ENCODE measurements at places on chromosomes 1 and 21.

DNA sequence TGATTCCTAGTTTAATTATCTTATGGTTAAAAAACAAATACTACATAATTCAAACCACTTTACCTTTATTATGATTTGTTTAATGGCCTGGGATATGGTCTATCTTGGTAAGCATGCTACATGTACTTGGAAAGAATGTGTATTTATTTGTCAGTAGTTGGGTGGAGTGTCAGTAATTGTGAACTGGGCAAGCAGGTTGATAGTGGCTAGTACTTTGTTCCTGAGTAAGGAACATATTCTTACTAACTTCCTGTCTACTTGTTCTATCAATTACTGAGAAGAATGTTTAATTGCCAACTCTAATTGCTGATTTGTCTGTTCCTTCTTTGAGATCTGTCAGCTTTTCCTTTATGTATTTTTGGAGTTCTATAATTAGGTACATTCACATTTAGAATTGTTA, 49.2 kb upstream of the ABCG1 start:
- no peak for DNase-seq

- no peak for DNase-seq
Measured at GRCh38 chr1:234614081-234614489, 4.1 kb upstream of the IRF2BP2 start.

GRCh38 chr21:33543505-33544129, 779 bp downstream of the SON start:
- no peak for DNase-seq

DNA sequence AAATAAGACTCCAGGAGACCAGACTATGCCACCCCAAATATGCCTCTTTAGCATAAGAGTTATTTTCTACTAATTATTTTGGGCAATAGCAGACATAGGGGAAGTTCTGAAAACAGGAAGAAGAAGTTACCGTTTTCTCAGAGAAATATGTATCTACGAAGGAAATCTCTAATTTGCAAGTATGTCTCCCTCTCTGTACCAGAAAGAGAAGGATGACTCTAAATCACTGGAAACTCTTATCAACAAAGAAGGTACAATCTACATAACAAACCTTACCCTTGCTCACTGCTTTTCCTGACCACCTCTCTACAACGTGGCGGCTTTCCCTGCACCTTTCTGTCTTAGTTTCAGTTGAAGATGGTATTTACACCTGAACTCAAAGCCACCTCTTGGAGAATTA, 49.0 kb downstream of the OMA1 start:
- DNase-seq, result no peak

DNA sequence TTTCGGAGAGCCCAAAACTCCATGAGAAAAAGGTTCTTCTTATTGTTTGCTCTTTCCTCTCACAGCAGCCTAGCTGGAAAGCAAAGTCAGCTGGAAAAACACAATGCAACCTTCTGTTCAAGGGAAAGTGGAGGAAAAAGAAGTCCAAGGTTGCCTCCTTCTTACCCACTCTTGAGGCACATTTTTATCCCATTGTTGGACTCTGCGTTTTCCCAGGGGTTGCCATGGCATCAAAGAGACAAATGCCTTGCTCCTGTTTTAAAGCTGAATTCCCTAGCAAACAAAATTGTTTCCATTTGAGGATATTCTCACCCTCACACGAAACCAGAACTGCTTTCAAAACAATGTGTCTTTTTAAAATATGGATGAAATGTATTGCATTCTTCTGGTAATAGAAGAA, 45.1 kb upstream of the PALMD start:
- DNase-seq, result no peak

GRCh38 chr1:110123224-110123623, 11.0 kb downstream of the UBL4B start:
- DNase-seq, result no peak

DNA sequence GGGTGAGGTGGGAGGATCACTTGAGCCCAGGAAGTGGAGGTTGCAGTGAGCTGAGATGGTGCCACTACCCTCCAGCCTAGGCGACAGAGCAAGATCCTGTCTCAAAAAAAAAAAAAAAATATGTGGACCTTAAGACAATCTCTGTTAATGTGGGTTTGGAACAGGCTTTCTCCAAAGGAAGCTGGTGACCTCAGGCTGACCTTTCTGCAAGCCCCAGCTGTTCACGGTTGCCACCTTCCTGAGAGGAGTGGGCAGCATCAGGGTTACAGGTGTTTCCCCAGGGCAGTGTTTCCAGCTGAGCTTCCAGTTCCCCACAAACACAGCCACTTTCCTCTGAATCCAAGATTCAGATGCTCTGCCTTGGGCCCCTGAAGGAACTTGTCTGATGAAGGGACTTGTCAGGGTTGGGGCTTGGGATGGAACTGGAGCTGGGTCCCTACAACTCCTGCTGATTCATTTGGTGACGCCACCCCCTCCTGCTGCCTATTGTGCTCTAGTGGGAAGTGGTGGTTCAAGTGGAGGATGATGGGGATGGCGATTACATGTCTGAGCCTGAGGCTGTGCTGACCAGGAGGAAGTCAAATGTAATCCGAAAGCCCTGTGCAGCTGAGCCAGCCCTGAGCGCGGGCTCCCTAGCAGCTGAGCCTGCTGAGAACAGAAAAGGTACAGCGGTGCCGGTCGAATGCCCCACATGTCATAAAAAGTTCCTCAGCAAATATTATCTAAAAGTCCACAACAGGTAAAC, 1.9 kb downstream of the ZBTB48 start:
- no peak for DNase-seq

DNA sequence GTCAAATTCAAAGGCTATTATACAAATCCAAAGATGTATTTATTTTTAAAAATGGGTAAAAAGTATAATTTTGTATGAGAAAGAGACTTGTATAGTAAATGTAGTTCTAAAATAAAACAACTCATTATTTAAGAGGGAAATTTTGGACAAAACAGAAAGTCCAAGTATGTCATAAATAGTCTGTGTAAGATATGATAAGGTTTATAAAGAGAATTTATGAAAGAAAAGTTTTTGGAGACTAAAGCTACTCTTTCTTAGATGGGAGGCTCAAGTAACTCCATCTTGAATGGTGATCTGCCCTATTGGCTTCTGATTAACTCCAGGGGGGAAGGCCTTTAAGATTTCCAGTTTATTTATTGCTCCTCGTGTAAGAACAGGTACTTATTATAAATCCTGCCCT, 14.7 kb upstream of the OR2T27 start:
- DNase-seq, result no peak

Measured in non-pigmented ciliary epithelial cell (primary cell).